ENCODE measurements at places on chromosomes 12 and 14.
A peak's percentile ranks its signal among the peaks of the same experiment; 100 is the strongest.

- no peak for DNase-seq
Observed at GRCh38 chr12:95690861-95691635, 99.5 kb downstream of the NTN4 start.

- DNase-seq: no peak
Observed at GRCh38 chr12:103640831-103641230, 53.8 kb downstream of the STAB2 start.

DNA sequence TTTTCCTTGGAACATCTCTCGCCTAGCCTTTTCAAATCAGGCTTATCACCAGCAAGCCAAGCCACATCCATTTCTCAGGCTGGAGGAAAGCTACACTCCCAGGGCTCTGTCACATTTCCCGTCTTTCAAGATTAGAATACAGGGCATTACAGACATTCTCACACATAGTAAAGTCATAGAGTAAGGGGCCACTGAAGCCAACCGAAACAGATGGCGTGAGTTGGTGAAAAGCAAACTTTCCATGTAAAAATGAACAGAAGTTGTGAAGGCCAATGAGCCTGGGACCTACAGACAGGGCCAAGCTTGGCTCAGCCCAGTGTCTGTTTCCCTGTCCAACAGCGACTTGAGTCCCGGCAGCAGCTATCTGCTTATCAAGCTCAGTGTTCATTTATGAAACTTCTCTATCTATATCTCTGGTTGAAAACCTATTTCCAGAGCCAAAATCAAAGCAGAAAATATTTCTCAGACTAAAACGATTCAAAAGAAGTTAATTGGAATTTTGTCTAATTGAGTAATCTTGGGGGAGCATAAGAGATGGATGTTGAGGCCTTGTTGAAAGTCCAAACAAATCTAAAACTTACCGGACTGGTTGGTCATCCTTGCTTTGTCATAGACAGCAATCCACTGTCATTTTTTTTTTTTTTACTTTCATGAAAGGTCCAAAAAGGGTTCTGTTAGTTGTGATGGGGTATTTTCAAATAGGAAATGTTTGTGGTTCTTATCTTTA lies 105.6 kb downstream of the DAAM1 start:
- DNase-seq: no peak

DNA sequence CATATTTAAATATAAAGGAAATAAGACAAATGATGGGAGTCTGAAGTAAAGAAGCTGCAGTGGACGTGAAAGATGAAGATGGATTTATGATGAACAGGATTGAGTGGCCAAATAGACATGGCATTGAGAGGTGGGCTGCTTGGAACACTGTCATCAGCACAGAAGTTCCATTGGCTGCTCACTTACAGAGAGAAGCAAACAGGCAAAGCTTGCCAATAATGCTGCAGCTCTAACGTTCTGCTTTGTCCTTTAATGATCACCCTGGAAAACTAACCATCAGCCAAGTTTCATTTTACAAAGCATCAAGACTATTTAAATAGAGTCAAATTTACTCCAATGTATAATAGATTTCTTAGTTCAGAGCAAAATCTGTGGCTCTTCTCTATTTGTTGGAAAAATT lies 721.4 kb downstream of the TMTC2 start:
- DNase-seq: no peak

GRCh38 chr12:102426599-102427542 lies 53.5 kb downstream of the IGF1 start:
- DNase-seq: no peak

GRCh38 chr12:20523658-20524057 lies 155.3 kb downstream of the PDE3A start:
- no peak for DNase-seq

DNA sequence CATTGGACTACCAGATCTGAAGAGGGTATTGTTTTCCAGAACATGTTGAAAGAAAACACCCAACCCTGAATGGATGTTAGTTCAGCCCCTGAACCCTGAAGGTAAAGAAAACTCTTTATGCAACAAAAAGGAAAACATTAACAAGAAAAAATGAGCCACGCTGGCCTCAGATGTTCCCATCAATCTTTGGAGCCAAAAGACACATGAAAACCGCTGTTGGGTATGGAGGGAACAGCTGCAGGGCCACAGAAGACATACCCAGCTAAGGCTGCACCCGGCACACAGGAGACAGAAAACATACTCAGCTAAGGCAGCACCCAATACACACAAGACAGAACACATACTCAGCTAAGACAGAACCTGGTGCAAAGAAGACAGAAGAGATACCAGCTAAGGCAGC lies 51.3 kb upstream of the GALNT9 start:
- DNase-seq: no peak

- no peak for DNase-seq
Observed at GRCh38 chr12:96719660-96720362, 187.2 kb upstream of the NEDD1 start.

- DNase-seq: peak; percentile 15
Observed at GRCh38 chr12:14417715-14418114, 52.2 kb downstream of the ATF7IP start.

- DNase-seq: no peak
Observed at GRCh38 chr12:18676996-18677588, 60.7 kb downstream of the PLCZ1 start.

DNA sequence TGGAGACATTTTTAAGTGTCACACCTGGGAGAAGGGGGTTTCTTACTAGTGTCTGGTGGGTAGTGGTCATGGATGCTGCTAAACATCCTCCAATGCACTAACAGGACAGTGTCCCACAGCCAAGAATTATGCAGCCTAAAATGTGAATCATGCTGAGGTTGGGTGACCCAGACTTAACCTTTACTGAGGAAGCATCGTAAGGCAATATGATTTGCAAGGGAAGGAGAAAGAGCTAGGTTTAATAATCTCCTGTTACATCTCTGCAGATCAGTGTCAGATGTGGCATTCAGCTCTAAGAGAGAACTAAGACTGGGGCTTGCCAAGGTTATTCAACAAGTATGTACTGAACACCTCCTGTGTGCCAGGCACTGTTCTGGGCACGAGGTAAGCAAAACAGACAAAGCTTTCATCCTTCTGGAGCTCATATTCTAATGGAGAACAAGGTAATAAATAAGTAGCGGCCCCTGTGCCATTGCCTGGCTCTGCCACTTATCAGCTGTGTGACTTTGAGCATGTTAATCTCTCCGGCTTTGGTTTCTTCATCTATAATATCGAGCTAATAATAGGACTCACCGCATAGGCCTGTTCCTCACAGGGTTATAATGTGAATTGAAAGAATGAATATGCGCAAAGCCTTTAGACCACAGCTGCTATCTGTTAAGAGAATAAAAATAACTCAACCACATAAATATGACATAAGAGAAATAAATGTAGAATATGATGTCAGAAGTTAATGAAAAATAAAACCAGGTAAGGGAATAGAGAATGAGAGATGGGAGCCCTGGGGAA lies 13.5 kb upstream of the GOLGA5 start:
- no peak for DNase-seq

DNA sequence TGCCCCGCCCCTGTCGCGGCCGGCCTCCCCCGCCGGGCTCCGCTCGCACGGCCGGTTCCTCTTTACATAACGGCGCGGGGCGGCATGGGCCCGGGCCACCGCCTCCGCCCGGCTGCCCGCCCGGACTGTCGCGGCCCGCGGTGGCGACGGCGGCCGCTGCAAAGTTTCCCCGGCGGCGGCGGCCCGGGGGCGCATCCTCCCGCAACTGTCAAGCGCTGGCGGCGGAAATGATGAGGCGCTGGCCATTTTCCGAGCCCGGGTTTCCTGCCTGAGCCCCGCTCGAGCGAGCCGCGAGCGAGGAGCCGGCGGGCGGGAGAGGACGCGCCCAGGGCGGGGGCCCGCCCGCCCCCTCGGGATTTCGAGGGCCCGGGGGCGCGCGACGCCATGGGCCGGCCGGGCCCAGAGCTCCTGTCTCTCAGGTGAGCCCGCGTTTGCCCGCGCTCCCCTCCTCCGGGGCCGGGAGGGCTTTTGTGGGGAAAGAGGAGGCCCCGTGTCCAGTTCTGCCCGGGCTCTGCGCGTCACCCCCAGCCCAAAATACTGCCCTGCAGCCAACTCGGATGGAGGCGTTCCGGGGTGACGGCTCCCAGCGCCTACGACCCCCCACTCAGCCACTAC lies at the start of gene SH2B3:
TSS of gene SH2B3 (plus strand) at position 65 of the 615 bp plus-strand sequence. CDS start 12,223 bp downstream, outside the sequence.
- DNase-seq: no peak

DNA sequence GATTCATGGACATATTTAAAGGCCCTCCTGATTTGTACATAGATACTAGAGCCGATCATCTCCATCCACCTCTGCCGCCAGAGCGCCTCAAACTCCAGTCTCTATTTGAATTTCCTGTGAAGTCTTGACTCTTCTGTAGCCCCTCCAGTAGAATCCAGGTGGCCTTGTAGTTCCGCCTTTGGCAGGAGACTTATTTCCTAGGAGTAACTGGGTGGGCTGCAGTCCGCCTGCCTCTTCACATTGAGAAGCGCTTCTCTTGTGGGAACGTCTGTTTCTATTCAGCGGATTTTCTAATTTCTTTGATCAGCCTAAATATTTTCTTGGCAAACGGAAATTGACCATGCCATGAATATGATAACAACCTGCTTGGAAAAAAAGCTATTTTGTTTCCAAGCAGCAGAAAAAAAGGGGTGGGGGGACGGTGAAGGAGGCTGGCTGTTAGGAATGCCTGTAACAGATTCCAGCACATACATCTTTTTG lies 9.0 kb upstream of the SIX1 start:
- DNase-seq: no peak

GRCh38 chr12:100447381-100447780 lies 26.3 kb upstream of the NR1H4 start:
- DNase-seq: no peak

DNA sequence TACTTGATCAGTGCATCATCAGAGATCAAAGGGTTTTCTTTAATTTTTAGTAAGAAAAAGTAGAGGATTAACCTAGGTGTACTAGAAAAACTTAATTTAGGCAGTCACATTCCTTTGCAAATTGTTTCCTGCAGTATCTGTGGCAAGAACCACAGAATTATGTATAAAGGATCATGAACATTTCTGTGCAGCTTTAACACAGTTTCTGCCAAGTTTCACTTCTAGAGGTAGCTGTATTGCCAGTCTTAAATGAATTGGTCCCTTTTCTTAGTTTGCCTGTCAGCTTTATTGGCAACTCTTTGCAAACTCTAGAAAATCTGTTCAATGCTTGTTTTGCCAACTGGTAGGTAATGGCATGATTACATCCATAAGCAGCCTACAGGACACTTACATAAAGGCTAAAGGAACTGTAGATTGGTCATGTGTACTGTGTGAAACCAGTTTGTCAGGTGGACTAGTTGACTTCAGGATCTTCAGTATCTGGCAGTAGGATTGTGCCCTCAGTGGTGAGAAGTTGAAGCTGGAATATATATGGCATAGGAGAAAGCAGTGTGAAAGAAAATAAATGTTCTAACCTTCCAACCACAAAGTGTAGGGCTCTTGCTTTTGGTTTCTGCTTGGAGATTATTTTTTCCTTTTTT lies 75.9 kb downstream of the TTLL5 start:
- DNase-seq: no peak

GRCh38 chr14:80776657-80777056 lies 164.9 kb downstream of the CEP128 start:
- no peak for DNase-seq

- DNase-seq: peak; percentile 65
Observed at GRCh38 chr12:12008931-12009611, 61.7 kb upstream of the BCL2L14 start.

DNA sequence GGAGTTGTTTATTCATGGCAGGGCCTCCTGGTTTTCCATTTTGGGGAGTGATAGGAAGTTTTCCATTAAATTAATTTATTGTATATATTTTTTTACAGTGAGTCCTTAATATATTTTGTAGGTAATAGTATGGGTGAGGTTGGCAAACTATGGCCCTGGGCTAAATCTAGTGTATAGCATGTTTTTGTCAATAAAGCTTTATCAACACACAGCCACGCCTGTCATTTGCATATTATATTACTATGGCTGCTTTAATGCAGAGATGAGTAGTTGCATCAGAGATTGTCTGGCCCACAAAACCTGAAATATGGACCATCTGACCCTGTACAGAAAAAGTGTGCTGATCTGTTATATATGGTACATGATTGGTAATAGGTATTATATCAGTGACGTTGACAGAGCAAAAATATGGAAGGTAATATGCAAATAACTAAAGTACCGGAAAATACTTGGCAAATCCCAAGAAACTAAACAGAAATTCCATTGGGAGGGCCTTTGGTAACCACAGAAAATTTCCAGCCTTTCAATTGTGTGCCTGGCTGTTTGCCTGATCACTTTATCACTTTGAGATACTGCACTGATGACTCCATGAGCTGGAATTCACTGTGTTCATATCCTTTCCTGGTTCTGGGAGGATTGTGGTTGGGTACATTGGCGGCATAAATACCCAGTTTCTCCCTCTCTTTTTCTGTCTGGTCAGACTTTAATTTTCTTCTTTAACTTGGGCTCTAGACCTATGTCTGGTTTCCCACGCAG lies 61.7 kb upstream of the RFLNA start:
- no peak for DNase-seq

- DNase-seq: no peak
Observed at GRCh38 chr14:64857979-64858744, 21.5 kb downstream of the SPTB start.

GRCh38 chr12:27190761-27191160 lies 53.3 kb upstream of the STK38L start:
- DNase-seq: no peak

- DNase-seq: no peak
Observed at GRCh38 chr12:120497524-120498150, 1.7 kb downstream of the DYNLL1 start.

GRCh38 chr12:89349814-89350213 lies 2.5 kb downstream of the DUSP6 start:
- no peak for DNase-seq

DNA sequence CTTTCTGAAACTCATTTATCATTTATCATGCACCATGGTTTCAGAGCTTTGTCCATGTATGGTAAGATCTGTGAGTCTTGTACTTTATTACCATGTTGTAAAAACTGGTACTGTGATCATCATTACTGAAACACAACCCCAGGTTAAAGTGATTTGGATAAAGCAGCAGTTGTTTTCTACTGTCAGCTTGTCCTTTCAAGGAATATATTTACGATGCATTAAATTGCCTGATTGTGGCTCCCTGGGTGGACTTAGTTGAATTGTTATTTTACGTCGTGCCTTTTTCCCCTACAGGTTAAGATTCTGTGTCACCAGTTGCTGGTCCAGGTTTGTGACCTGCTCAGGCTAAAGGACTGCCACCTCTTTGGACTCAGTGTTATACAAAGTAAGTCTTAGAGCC lies 46.1 kb downstream of the FRMD6 start:
- DNase-seq: no peak

Measured in stimulated activated naive B cell treated with anti-CD40 and anti-IgM and Interleukin-4, amounts not matched to agents 10 μg/mL and 1 μg/mL and 100 μg/mL, for 72 hours (primary cell).